ENCODE measurements at places on chromosomes 16 and 17. TPM values are rescaled to one million over a fixed set of nuclear protein-coding genes. Genes with fewer than 3 reads are reported as not detected.

DLX3 gene
- 0.15 TPM for total RNA-seq

TOX3 gene
- total RNA-seq, result 21.2 TPM

KIF2B gene
- total RNA-seq, result not detected

CDR2 gene
- total RNA-seq, result 35.5 TPM

- no peaks in the 10 kb centered on the region for H3K27me3 ChIP-seq
- H3K36me3 ChIP-seq, result no peaks in the 10 kb centered on the region
- no peak overlapping the region for H3K27ac ChIP-seq
- H3K4me3 ChIP-seq, result no peak overlapping the region
These were observed 123.0 kb downstream of the CDYL2 start for GRCh38 chr16:80681436-80681835.

DNA sequence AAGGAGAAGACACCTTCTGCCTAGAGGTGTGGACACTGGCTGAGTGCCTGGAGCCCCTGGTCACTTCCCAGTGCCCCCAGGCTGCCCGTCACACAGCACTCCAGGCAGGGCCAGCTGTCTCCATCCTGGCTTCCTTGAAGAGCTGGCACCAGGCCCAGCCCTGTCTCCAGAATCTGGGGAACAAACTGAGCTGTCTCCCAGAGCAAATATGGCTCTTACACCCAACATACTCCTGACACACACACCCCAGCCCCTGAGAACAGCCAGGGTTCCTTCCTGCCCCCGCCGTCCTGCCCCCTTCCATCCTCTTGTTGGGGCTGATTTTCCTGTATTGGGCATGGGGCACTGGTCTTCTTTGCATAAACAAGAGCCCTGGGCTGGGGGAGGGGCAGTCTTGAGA lies 9.1 kb downstream of the NHERF1 start:
- no peak overlapping the region for H3K27ac ChIP-seq
- no peak overlapping the region for H3K4me3 ChIP-seq
- no peaks in the 10 kb centered on the region for H3K36me3 ChIP-seq
- H3K4me1 ChIP-seq, result peaks cover 51% of the 10 kb centered on the region
- no peak for DNase-seq

- H3K27me3 ChIP-seq, result no peaks in the 10 kb centered on the region
- H3K4me3 ChIP-seq, result no peak overlapping the region
- no peak for DNase-seq
- no peak overlapping the region for H3K27ac ChIP-seq
- H3K36me3 ChIP-seq, result no peaks in the 10 kb centered on the region
- peaks cover 12% of the 10 kb centered on the region for H3K4me1 ChIP-seq
These were observed 79.3 kb downstream of the VMP1 start for GRCh38 chr17:59786536-59787319.

- H3K27ac ChIP-seq, result no peak overlapping the region
- H3K4me1 ChIP-seq, result no peaks in the 10 kb centered on the region
- no peak for DNase-seq
These were observed 7.7 kb upstream of the CIBAR2 start for GRCh38 chr16:85120006-85120340.

DNA sequence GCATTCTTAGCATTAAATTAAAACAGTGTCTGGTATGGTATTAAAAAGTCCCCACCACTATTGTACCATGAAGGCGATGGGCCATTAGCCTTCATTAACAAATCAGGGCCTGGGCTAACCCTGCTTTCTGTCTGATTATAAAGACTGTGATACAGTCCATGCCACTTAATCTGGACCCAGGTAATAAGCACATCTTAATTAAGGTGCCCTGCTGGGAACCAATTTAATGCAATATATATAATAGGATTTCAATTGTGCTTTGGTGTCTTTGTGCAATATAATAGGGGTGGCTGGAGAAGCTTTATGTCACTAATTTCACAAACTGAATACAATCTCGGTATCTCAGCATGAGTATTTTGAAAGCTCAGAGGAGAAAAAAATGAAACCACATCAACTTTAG lies 64.4 kb upstream of the CDH8 start:
- H3K4me3 ChIP-seq, result no peak overlapping the region
- no peaks in the 10 kb centered on the region for H3K4me1 ChIP-seq
- H3K36me3 ChIP-seq, result no peaks in the 10 kb centered on the region
- H3K27ac ChIP-seq, result no peak overlapping the region
- H3K27me3 ChIP-seq, result no peaks in the 10 kb centered on the region

GRCh38 chr16:85912211-85912974 lies 13.4 kb downstream of the IRF8 start:
- peaks cover 8% of the 10 kb centered on the region for H3K27me3 ChIP-seq
- H3K4me1 ChIP-seq, result peaks cover 5% of the 10 kb centered on the region
- DNase-seq, result no peak
- no peaks in the 10 kb centered on the region for H3K36me3 ChIP-seq
- H3K27ac ChIP-seq, result no peak overlapping the region

DNA sequence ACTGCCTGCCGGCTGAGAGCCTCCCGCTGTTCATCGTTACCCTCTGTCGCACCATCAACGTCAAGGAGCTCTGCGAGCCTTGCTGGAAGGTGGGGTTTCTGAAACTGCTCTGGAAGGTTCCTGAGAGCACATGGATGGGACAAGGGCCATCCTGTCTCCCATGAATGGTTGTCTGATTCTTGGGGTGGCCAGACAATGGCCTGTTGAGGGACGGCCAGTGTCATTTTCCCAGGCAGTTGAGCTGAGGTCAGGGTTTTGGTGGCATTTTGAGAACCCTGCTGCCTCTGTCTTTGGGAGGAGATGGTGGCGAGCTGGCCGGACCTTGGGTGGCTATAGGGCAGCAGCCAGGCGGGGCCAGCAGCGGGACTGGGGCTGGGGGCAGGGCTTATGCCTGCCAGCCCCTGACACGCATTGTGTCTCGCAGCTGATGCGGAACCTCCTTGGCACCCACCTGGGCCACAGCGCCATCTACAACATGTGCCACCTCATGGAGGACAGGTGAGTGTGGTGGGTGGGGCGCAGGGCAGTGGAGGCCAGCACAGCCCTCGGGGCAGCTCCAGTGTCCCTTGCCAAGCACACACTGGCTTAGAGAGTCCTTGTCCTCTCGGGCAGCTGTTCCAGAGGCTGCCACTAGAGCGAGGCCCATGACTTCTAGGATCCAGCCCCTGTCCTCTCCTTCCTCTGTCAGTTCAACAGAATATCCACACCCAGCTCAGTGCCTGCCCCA lies 9.1 kb downstream of the TSC2 start:
- H3K27me3 ChIP-seq, result no peaks in the 10 kb centered on the region
- no peak overlapping the region for H3K4me3 ChIP-seq

DNA sequence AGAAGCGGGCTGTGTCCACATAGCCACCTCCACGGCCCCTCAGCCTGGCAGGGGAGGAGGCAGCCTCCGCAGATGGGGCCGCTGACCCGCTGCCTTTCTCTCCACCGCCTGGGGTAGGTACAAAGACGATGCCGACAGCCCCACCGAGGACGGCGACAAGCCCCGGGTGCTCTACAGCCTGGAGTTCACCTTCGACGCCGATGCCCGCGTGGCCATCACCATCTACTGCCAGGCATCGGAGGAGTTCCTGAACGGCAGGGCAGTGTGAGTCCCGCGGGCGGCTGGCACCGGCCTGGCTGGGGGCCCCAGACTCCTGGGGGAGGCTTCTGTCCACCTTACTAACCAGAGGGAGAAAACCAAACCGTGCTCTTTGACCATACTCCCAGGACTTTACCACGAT lies 27.9 kb downstream of the MGRN1 start:
- no peak for DNase-seq
- H3K4me1 ChIP-seq, result no peaks in the 10 kb centered on the region
- H3K27me3 ChIP-seq, result no peaks in the 10 kb centered on the region

Measured in H1 (cell line).